Uterus (tissue), 4 donors: ENCODE measurements at places on chromosomes 4 and X. TPM values are rescaled to one million over a fixed set of nuclear protein-coding genes. Genes with fewer than 3 reads are reported as not detected.

DNA sequence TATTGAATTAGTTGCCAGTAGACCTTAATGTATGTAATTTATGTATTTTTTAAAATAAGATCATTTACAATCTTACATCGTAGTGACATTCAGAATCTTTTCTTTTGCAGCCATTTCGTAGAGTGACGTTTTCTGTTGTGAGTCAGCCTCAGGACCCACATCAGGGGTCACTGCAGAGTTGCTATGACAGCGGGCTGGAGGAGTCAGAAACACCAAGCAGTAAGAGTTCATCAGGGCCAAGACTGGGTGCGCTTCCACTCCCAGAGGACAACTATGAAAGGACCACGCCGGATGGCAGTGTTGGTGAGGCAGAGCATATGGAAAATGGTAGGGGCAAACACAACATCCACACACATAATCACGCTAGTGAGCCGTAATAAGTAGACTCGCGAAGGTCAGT, 199.9 kb downstream of the PCDH7 start:
- no peaks in the 10 kb centered on the region for H3K36me3 ChIP-seq
- H3K4me3 ChIP-seq: no peak overlapping the region
- no peak overlapping the region for H3K27ac ChIP-seq
- no peak for DNase-seq

GRCh38 chrX:110509755-110510532, 151.3 kb downstream of the RTL9 start:
- H3K4me3 ChIP-seq: no peak overlapping the region
- H3K4me1 ChIP-seq: no peaks in the 10 kb centered on the region
- H3K27me3 ChIP-seq: no peaks in the 10 kb centered on the region
- DNase-seq: no peak

DNA sequence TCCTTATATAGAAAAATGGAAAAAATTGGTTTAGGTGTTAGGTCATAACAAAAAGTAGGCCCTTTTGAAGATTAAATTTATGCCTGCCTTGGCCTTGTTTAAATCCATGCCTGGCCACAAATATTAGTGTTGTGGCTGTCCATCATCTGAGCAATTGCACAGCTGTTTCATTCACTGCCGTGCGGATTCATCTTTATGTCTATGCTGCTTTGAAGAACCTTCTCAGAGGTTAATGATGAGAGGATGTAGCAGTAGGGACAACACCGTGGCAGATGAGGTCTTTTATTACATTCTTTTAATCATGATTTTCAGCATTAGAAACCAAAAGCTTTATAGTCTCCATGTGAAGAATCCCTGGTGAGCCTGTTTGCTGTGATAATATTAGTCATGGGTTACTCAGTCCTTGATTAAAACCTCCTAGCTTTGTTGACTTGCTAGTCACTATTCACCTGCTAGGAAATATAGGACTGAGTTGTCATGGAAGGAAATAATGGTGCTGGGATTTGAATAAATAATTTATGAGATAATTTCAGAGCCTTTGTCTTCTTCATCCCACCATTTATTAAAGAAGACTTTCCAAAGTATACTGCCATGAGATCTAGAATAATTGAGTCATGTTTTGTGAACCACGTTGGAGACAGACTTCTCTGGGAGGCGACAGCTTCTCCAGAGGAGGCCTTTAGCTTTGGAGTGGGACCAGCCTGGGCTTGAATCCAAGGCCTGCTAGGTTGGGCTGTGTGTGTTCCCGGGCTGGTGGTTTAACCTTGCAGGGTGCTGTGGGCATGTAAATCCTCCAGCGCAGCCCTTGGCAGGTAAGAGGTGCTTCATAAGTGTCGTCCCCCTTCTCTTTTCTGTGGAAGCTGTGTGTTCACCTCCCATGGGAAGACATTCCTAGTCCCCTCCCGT, 53.5 kb downstream of the PTTG2 start:
- no peaks in the 10 kb centered on the region for H3K27me3 ChIP-seq
- DNase-seq: peak; percentile 57
- H3K27ac ChIP-seq: peak overlapping the region; percentile 91
- H3K4me3 ChIP-seq: no peak overlapping the region
- peaks cover 25% of the 10 kb centered on the region for H3K4me1 ChIP-seq

DNA sequence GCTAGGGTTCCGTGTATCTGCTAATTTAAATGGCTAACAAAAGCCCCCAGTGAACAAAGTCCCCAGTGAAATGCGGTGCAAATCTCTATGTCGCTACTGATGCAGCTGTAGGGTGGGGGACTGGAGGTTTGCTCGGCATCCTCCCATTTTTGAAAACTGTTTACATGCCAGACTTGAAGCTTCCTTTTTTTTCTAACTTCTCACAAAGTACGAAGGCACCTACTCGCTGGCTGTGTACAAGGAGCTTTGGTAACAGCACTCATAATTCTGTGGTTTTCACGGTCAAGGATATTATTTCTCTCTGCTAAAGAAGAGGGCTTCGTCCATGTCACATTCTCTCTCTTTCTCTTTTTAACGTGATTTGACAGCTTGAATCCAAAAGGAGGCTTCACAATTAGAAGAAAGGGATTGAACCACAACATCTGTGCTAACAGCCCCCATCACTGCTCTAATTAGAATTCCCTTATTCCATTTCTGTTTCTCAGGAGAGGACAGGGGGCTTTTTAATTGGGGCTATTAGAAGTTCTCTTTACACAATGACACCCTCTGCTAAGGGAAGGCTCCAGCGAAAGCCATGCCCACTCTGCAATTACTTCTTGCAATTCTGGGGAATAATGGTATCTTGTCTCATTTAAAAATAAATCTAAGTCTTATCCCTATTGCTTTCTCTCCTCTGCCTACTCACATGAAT, 46.7 kb downstream of the TMEM156 start:
- no peak overlapping the region for H3K4me3 ChIP-seq
- H3K27ac ChIP-seq: no peak overlapping the region
- H3K27me3 ChIP-seq: no peaks in the 10 kb centered on the region
- no peaks in the 10 kb centered on the region for H3K36me3 ChIP-seq

DNA sequence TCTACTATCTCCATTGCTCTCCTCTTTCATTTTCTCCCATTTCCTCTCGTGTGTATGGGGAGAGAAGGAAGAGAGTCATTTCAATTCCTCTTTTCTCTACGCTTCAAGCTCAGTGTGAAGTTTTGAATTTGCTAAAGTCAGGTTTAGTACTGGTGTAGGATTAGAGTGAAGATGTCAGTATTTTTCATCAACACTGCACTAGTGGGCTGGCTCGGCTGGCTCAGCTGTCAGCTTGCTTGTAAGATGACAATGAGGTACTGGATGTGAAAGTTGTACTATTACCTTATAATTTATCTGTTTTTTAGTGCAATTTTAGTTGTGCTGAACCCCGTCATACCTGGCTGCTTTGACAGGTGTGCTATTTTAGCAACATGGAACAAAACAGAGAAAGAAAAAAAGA, 2.1 kb upstream of the SH2D1A start:
- DNase-seq: no peak
- no peaks in the 10 kb centered on the region for H3K36me3 ChIP-seq
- no peak overlapping the region for H3K4me3 ChIP-seq
- no peaks in the 10 kb centered on the region for H3K4me1 ChIP-seq
- H3K27ac ChIP-seq: no peak overlapping the region

DNA sequence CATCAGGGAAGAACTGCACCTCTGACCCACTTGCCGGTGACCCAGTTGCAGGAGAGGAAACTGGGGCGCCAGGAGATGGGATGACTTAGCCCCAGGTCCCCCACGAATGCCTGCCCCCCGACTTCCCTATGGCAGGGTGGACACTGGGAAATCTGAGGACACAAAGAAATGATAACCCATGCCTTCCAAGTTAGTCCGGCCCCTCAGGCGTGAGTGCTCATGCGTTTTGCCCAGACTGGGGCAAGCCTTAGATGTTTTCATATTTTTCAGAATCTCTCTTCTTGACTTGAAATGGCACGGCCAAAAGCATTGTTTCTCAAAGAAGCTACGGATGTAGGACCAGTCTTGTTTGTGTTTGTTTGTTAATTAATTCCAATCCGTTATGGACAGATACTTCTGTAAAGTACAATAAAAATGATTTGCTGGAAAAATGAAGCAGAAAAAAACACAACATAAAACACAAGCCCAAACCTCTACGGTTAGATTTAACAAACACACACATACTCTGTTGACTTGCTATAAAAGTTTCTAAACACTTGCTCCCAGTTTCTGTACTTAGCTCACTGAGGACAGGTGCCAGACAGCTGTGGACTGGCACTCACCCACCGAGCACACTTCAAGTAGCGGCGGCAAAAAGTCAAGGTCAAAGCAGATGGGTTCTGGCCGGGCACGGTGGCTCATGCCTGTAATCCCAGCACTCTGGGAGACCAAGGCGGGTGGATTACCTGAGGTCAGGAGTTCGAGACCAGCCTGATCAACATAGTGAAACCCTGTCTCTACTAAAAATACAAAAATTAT, 341.5 kb downstream of the BCOR start:
- no peaks in the 10 kb centered on the region for H3K36me3 ChIP-seq
- no peak overlapping the region for H3K4me3 ChIP-seq
- no peaks in the 10 kb centered on the region for H3K27me3 ChIP-seq
- no peak for DNase-seq
- H3K4me1 ChIP-seq: no peaks in the 10 kb centered on the region
- peak overlapping the region; percentile 78 for H3K27ac ChIP-seq

- H3K27me3 ChIP-seq: peaks cover 4% of the 10 kb centered on the region
- H3K4me3 ChIP-seq: no peak overlapping the region
- H3K27ac ChIP-seq: no peak overlapping the region
- H3K36me3 ChIP-seq: no peaks in the 10 kb centered on the region
Measured at GRCh38 chr4:83850435-83850834, 314.5 kb downstream of the GPAT3 start.

- no peak for DNase-seq
- no peak overlapping the region for H3K27ac ChIP-seq
- no peak overlapping the region for H3K4me3 ChIP-seq
- no peaks in the 10 kb centered on the region for H3K27me3 ChIP-seq
- no peaks in the 10 kb centered on the region for H3K4me1 ChIP-seq
Measured at GRCh38 chr4:5143306-5143861, 92.1 kb downstream of the STK32B start.

DNA sequence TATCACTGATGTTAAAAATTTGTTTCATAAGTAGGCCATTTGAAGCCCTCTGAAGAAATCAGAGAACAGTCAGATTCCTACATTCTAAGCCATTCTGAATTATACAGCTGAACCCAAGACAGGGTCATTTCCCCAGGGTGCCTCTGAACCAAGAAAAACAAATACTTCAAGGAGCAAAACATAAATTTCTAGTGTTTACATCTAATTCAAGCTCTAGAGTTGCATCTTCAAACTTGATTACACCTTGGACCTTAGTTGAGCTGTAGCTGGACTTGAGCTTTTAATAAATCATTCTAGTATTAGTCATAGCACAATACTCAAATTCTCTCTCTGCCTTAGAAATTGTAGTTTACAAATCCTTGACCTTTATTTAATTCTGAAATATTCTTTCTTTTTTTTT, 87.6 kb upstream of the IL15 start:
- DNase-seq: no peak
- H3K4me1 ChIP-seq: no peaks in the 10 kb centered on the region
- no peaks in the 10 kb centered on the region for H3K27me3 ChIP-seq
- H3K4me3 ChIP-seq: no peak overlapping the region

- peak; percentile 77 for DNase-seq
- H3K4me1 ChIP-seq: no peaks in the 10 kb centered on the region
- no peaks in the 10 kb centered on the region for H3K36me3 ChIP-seq
Measured at GRCh38 chrX:40013266-40014195, 84.2 kb downstream of the BCOR start.

DNA sequence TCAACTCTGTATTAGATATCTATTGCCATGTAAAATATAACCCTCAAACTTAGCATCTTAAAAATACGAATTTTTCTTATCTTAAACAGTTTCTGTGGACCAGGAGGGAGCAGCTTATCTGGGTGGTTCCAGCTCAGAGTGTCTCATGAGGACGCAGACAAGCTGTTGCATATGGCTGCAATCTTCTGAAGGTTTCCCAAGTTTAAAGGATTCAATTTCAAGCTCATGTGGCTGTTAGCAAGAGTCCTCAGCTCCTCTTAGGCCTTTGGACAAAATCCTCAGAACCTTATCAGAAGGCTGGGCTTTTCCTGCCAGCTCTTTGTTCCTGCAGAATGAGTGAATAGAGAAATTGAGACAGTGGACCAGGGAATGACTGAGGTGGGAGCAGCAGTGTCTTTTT, 2.8 kb upstream of the CTSO start:
- no peak overlapping the region for H3K4me3 ChIP-seq
- H3K27ac ChIP-seq: no peak overlapping the region
- no peaks in the 10 kb centered on the region for H3K36me3 ChIP-seq
- DNase-seq: no peak
- H3K4me1 ChIP-seq: no peaks in the 10 kb centered on the region

DNA sequence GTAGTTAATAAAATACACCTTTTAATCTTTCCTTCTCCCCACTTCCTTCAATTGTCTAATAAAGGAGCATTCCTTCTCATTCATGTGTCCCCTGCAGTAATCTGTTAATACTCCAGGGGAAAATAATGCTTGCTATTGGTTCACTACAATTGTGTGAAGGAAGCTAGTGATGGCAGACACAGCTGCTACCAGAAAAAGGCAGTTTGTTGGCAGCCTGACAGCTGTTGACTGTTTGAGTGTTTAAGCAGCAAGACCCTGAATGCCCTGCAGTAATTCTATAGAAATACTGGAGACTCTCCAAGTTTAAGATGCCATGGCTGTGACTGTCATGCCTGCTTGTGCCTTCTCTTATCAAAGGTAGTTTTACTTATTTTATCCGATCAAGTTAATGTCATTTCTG, 359.5 kb downstream of the C4orf33 start:
- H3K36me3 ChIP-seq: no peaks in the 10 kb centered on the region
- no peak overlapping the region for H3K27ac ChIP-seq
- H3K4me1 ChIP-seq: no peaks in the 10 kb centered on the region
- no peaks in the 10 kb centered on the region for H3K27me3 ChIP-seq
- no peak for DNase-seq
- H3K4me3 ChIP-seq: no peak overlapping the region

- H3K4me1 ChIP-seq: no peaks in the 10 kb centered on the region
- no peaks in the 10 kb centered on the region for H3K36me3 ChIP-seq
- H3K27ac ChIP-seq: no peak overlapping the region
- no peaks in the 10 kb centered on the region for H3K27me3 ChIP-seq
- no peak for DNase-seq
- no peak overlapping the region for H3K4me3 ChIP-seq
Measured at GRCh38 chr4:8176547-8177399, 18.2 kb upstream of the ABLIM2 start.

DNA sequence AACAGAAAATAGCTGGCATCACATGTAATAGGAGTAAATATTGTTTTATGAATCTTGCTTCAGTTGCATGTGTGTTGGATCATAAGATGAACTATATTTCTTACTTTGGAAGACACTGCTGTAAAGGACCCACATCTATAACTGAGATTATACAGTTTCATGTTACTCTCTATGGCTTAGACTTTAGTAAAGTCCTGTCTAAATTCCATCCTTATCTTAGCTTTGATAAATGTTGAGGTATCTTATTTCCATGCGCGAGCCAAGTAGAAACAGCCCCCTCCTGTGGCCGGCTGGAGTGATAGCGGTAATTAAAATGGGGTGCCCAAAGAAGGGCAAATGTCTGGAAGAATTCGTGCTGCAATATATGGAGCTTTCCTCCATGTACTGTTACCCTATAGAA, 43.0 kb downstream of the CCDC158 start:
- DNase-seq: no peak
- no peak overlapping the region for H3K4me3 ChIP-seq
- H3K4me1 ChIP-seq: no peaks in the 10 kb centered on the region
- H3K27me3 ChIP-seq: no peaks in the 10 kb centered on the region
- no peaks in the 10 kb centered on the region for H3K36me3 ChIP-seq

GRCh38 chr4:99490286-99490685, 20.5 kb upstream of the C4orf17 start:
- no peak overlapping the region for H3K27ac ChIP-seq
- H3K4me3 ChIP-seq: no peak overlapping the region
- no peaks in the 10 kb centered on the region for H3K27me3 ChIP-seq
- no peak for DNase-seq
- no peaks in the 10 kb centered on the region for H3K36me3 ChIP-seq

HMX1 gene
- total RNA-seq: not detected

APBB2 gene
- total RNA-seq: 106 TPM
